ENCODE measurements at places on chromosomes 16 and 17. TPM values are rescaled to one million over a fixed set of nuclear protein-coding genes. Genes with fewer than 3 reads are reported as not detected.

Gene CDK5R1
- 1.8 TPM for total RNA-seq

Gene CCL7
- 1.3 TPM for total RNA-seq

Gene ATF7IP2
- total RNA-seq, result 7.4 TPM

Gene SLC5A10
- not detected for total RNA-seq

Gene AURKB
- not detected for total RNA-seq

Gene MT1M
- 367 TPM for total RNA-seq

Gene CPHXL2
- total RNA-seq, result not detected

Gene DOC2A
- 0.42 TPM for total RNA-seq

Gene MYO15A
- 0.71 TPM for total RNA-seq

Gene TUFM
- 113 TPM for total RNA-seq

Gene RHBDF2
- total RNA-seq, result 52.7 TPM

Gene RANBP10
- 14.5 TPM for total RNA-seq

Gene UNC13D
- 12.8 TPM for total RNA-seq

Gene GJD3
- total RNA-seq, result 0.77 TPM

Gene ALOX15B
- total RNA-seq, result 2.9 TPM

Gene CSH1
- not detected for total RNA-seq

Gene DHRS7C
- not detected for total RNA-seq

Gene RCVRN
- 0.67 TPM for total RNA-seq

Gene RPS2
- 1,385 TPM for total RNA-seq

Gene C1QTNF8
- not detected for total RNA-seq

Gene AOC2
- 10.5 TPM for total RNA-seq

Gene SPN
- total RNA-seq, result 2.9 TPM

Gene GRAPL
- 5.4 TPM for total RNA-seq

Gene HNF1B
- not detected for total RNA-seq

All from mesenteric fat pad (tissue), 1 donor.